ENCODE measurements at places on chromosomes 2 and 18.

- DNase-seq = no peak
Measured at GRCh38 chr18:21218862-21219261, 23.2 kb upstream of the GREB1L start.

DNA sequence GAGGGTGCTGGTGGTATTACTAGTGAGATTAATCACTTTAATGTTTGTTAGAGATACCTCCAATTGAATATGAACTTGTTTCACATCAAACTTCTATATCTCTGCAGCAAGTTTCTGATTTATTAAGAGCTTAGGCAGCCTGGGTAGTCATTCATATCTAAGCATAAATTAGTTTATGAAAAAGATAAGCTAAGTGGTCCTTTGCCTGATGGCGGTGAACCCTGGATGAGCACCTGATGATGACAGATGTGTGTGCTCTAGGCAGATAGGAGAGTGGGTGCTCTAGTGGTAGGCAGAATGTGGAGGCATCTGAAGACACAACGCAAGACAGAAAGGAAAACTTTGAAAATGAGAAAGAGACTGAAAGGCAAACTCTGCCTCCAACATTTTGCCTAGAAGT lies 5.0 kb downstream of the FKBP7 start:
- DNase-seq = no peak

GRCh38 chr18:42338683-42339082 lies 383.6 kb downstream of the PIK3C3 start:
- DNase-seq = no peak

DNA sequence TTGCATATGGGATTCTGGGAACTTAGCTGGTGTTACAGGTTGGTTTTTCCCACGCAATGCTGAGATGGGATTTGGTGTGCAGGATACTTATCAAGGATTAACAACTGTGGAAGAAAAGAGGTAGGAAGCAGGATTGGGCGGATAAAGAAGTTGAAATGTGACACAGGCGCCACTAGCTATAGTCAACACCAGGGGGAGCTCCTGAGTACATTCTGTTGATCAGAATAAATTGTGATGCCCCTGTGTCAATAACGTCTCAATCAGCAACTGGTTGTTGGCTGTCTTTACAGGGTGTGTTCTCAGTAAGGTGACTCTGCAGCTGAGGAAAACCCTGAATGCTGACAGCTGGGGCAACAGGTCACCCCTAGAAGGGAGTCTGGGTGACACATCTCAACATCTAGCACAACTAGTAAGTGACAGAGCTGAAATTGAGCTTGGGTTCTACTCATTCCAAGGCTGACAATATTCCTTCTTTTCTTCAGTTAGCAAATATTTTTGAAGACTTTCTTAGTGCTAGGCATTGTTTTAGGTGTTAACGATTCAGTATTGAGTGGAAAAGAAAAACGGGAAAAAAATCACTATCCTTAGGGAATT lies 143.0 kb downstream of the ARL6IP6 start:
- no peak for DNase-seq

- DNase-seq = no peak
Measured at GRCh38 chr2:159832858-159833257, 34.9 kb upstream of the CD302 start.

DNA sequence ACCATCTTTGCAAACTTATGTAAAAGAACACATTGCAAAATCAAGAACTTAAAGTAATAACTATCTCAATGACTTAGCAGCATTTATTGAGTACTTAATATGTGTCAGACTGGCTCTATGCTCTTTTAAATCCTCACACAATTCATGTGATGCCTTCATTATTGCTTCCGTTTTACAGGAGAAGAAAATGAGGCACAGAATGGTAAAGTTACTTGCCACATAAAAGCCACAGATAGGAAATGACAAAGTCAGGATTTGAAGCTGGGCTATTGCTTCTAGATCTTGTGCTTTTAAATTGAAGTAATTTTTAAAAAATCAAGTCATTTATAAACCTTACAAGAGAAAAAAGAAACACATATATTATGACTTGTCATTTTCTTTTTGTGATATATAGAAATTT lies 174.2 kb downstream of the WDR7 start:
- no peak for DNase-seq

DNA sequence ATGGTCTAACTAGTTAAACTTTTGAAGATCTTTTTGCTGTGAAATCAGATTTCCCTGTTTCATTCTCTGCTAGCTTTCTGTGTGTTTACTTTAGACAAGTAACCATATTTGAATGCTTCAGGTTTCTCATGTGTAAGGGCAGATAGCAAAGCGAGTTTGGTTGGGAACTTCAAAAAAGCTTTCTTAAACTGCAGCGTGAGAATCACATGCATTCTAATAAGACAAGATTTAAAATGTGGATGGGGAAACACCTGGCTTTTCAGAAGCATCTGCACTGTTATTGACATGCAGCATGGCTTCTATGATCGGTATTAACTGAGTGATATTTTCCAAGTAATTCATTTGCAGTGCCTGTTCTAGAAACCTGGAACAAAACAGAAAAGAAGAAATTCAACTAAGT lies 119.3 kb downstream of the ABCA12 start:
- DNase-seq = no peak

- DNase-seq = no peak
Measured at GRCh38 chr2:70685771-70686171, 82.2 kb downstream of the ADD2 start.

- no peak for DNase-seq
Measured at GRCh38 chr2:152622219-152622618, 95.0 kb downstream of the PRPF40A start.

Data from activated T-helper 9 cell treated with anti-CD3 and anti-CD28 coated beads, Interleukin-2, amount 50 U/mL, for 16 hours (primary cell).